ENCODE measurements at places on chromosomes 1 and 21.

DNA sequence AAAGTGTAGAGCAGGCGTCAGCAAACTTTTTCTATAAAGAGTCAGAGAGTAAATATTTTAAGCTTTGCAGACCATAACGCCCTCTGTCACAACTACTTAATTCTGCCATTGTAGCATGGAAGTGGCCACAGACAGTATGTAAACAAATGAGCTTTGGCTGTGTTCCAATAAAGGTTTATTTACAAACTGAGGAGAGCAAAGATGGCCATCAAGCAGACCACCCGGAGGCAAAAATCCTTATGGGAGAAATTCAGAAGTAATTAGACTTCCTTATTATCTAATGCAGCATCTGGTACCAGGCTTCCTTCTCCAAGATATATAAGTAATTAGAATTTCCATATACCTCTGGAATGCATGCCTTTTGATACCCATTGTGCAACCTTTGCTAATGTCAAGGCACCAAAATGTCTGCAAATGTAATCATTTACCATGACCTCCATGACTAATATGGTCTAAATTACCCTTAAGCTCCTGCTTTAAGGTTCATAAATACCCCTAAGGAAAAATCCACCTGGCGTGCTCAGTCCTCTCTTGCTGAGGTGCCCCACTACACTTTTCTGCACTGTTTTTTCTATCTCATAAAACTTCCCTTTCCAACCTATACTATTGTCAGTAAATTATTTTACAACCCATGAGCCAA lies 377.8 kb downstream of the MATN1 start:
- peaks cover 25% of the 10 kb centered on the region for H3K27me3 ChIP-seq
- H3K36me3 ChIP-seq, result no peaks in the 10 kb centered on the region
- H3K4me3 ChIP-seq, result no peak overlapping the region
- no peaks in the 10 kb centered on the region for H3K4me1 ChIP-seq
- DNase-seq, result no peak

DNA sequence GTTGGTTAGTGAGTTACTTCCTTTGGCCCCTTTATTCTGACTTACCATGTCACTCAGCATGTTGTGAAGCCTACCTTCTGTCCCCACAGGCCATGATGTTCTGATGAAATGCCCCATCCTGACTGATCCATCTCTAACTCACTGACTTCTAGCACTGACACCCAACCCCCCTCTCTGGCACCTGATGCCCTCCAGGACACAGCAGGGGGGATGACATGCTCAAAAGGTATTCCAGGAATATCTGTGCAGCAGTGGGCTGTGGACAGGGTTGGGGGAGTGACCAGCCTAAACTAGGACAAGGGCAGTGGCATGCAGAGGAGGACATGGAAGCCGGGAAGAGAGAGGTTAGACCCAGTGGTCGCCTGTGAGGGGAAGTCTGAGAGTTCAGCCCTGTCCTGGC lies 25.5 kb downstream of the SYT2 start:
- H3K36me3 ChIP-seq, result no peaks in the 10 kb centered on the region
- DNase-seq, result no peak
- H3K4me3 ChIP-seq, result no peak overlapping the region

GRCh38 chr1:18974606-18975005 lies 18.1 kb upstream of the IFFO2 start:
- H3K4me3 ChIP-seq, result no peak overlapping the region
- no peak overlapping the region for H3K27ac ChIP-seq
- DNase-seq, result no peak
- peaks cover 18% of the 10 kb centered on the region for H3K27me3 ChIP-seq
- H3K36me3 ChIP-seq, result no peaks in the 10 kb centered on the region

- H3K4me3 ChIP-seq, result no peak overlapping the region
- no peak overlapping the region for H3K27ac ChIP-seq
- H3K27me3 ChIP-seq, result no peaks in the 10 kb centered on the region
Observed at GRCh38 chr1:75174031-75174760, 40.0 kb downstream of the LHX8 start.

DNA sequence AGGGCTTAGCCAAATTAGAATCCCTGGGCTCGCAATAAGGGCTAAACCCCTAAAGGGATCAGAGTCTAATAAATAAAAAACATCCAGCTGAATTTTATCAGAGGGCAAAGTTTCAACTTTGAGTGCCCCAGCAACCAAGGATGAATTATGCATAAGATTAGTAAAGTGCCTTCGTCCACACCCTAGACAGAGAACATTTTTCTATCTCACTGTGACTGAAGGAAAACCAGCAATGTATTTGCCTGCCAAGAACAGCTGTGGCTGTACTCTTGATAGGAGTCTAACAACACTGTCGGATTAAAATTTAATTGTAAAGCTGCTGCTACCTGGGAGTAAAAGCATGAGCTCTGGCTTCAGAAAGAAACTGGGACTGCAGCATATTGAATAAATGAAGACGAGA lies 23.3 kb downstream of the WNT2B start:
- H3K36me3 ChIP-seq, result no peaks in the 10 kb centered on the region
- DNase-seq, result no peak
- H3K27ac ChIP-seq, result no peak overlapping the region

- no peak for DNase-seq
- H3K4me1 ChIP-seq, result peaks cover 12% of the 10 kb centered on the region
- H3K36me3 ChIP-seq, result peaks cover 50% of the 10 kb centered on the region
- no peak overlapping the region for H3K27ac ChIP-seq
- H3K27me3 ChIP-seq, result no peaks in the 10 kb centered on the region
Observed at GRCh38 chr1:198220428-198220827, 63.6 kb downstream of the NEK7 start.

DNA sequence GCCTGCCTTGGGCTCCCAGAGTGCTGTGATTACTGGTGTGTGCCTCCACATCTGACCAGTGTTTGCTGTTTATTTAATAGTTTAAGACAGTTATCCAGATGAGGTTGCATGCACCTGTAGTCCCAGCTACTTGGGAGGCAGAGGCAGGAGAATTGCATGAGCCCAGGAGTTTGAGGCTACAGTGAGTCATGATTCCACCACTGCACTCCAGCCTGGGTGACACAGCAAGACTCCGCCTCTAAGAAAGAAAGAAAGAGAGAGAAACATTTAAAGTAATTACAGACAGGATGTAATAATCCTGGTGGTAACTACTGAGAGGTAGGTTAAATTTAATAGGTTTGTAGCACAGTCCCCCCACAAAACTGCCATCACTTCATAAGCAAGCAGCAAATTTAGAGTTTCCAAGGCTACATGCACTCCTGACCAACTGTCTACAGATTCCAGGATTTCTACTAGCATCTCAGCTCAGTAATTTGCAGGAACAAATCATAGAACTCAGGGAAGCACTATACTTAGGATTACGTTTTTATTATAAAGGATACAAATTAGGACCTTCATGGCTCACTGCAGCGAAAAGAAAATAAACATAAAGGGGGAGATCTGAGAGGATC lies 89.6 kb downstream of the PKN2 start:
- no peaks in the 10 kb centered on the region for H3K27me3 ChIP-seq
- H3K4me1 ChIP-seq, result peaks cover 15% of the 10 kb centered on the region
- peak overlapping the region; percentile 62 for H3K27ac ChIP-seq
- H3K36me3 ChIP-seq, result peaks cover 69% of the 10 kb centered on the region
- H3K4me3 ChIP-seq, result no peak overlapping the region

DNA sequence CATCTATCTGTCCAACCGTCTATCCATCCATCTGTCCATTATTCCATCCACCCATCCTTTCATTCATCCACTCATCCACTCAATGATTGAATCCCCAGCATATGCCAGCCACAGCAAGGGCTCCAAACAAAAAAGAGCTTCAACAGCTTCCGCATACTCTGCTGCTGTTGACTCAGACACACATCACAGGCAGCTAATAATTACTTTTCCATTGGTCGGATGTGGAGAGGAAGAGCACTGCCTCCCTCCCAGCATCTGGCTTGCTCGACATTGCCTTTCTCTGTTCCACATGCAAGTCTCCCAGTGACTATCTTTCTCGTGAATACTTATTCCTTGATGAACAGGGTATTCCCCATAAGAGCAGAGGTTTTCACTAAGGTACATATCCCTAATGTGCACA lies 176.5 kb downstream of the HIVEP3 start:
- H3K4me3 ChIP-seq, result no peak overlapping the region
- no peak for DNase-seq
- H3K27ac ChIP-seq, result no peak overlapping the region
- H3K36me3 ChIP-seq, result no peaks in the 10 kb centered on the region
- H3K4me1 ChIP-seq, result peaks cover 49% of the 10 kb centered on the region
- no peaks in the 10 kb centered on the region for H3K27me3 ChIP-seq

GRCh38 chr1:22772014-22772413 lies 61.4 kb downstream of the EPHB2 start:
- H3K27ac ChIP-seq, result no peak overlapping the region
- no peak overlapping the region for H3K4me3 ChIP-seq
- no peaks in the 10 kb centered on the region for H3K4me1 ChIP-seq

GRCh38 chr1:35707601-35708440 lies 10.9 kb downstream of the C1orf216 start:
- no peak for DNase-seq
- no peak overlapping the region for H3K27ac ChIP-seq
- peak overlapping the region; percentile 40 for H3K4me3 ChIP-seq
- peaks cover 16% of the 10 kb centered on the region for H3K4me1 ChIP-seq
- H3K36me3 ChIP-seq, result no peaks in the 10 kb centered on the region
- peaks cover 47% of the 10 kb centered on the region for H3K27me3 ChIP-seq

DNA sequence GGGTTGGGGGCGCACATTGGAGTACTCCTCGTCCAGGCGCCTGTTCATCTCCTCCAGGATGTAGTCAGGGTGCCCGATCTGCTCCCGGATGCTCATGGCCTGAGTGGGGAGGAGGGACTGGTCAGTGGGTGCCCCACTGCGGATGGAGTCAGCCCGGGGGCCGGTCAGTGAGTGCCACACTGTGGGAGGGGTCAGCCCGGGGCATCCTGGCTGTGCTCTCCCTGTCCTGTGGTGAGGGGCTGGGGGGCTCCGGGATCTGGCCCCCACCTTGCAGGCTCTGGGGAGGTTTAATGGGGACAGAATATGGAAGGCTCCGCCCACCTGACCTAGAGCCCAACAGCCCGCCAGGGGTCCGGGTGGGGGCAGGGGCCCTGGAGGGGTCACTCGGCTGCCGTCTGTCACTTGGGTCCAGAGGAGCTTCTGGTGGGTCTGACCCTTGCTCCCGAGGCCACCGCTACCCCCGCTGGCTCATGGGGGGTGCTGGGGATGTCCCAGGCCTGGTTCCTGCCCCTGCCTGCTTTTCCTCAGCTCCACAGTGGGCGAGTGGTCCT lies 8.8 kb downstream of the PRXL2B start:
- no peak for DNase-seq
- no peak overlapping the region for H3K27ac ChIP-seq
- H3K4me1 ChIP-seq, result no peaks in the 10 kb centered on the region
- H3K27me3 ChIP-seq, result no peaks in the 10 kb centered on the region

GRCh38 chr1:112285316-112285715 lies 110.7 kb upstream of the CTTNBP2NL start:
- H3K27me3 ChIP-seq, result peaks cover 11% of the 10 kb centered on the region
- H3K27ac ChIP-seq, result no peak overlapping the region
- DNase-seq, result no peak
- no peak overlapping the region for H3K4me3 ChIP-seq
- no peaks in the 10 kb centered on the region for H3K36me3 ChIP-seq

GRCh38 chr1:172497230-172497629 lies 35.7 kb upstream of the SUCO start:
- peaks cover 7% of the 10 kb centered on the region for H3K27me3 ChIP-seq
- H3K4me1 ChIP-seq, result no peaks in the 10 kb centered on the region
- no peaks in the 10 kb centered on the region for H3K36me3 ChIP-seq

- no peak overlapping the region for H3K4me3 ChIP-seq
- no peaks in the 10 kb centered on the region for H3K36me3 ChIP-seq
Observed at GRCh38 chr21:33196941-33197374, 32.8 kb upstream of the IFNAR2 start.

DNA sequence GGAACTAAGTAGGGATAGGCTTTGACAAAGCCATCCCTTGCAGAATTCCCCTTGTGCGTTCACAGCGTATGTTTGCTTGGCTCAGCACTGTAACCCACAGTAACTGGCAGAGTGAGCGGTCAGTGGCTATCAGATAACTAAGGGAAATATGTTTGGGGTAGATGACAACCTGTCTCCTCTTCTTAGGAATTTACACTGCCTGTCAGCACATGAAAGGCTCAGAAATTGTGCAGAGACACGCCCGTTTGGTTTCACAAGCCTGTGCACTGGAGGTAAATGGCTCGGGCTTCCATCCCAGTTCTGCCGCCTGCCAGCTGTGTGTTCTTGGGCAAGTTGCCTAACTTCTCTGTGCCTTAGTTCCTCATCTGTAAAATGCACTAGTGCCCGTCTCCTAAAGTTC lies 101.2 kb downstream of the PRDM2 start:
- H3K36me3 ChIP-seq, result peaks cover under 1% of the 10 kb centered on the region
- H3K4me1 ChIP-seq, result peaks cover 10% of the 10 kb centered on the region
- DNase-seq, result no peak
- H3K4me3 ChIP-seq, result no peak overlapping the region
- no peak overlapping the region for H3K27ac ChIP-seq

DNA sequence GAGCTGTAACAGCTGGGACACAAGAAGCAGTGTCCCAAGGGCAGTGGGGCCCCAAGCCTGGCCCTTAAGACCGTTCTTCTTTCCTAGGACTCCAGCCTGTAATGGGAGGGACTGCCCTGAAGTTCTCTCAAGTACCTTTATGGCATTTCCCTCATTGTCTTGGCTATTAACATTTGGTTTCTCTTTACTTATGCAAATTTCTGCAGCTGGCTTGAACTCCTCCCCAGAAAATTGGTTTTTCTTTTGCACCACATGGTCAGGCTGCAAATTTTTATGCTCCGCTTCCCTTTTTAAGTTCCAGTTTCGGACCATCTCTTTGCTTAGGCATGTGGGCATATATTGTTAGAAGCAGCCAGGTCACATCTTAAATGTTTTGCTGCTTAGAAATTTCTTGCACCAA lies 3.1 kb upstream of the MROH9 start:
- no peaks in the 10 kb centered on the region for H3K36me3 ChIP-seq
- H3K27me3 ChIP-seq, result peaks cover 2% of the 10 kb centered on the region
- no peak overlapping the region for H3K4me3 ChIP-seq
- H3K27ac ChIP-seq, result no peak overlapping the region
- DNase-seq, result no peak
- no peaks in the 10 kb centered on the region for H3K4me1 ChIP-seq

DNA sequence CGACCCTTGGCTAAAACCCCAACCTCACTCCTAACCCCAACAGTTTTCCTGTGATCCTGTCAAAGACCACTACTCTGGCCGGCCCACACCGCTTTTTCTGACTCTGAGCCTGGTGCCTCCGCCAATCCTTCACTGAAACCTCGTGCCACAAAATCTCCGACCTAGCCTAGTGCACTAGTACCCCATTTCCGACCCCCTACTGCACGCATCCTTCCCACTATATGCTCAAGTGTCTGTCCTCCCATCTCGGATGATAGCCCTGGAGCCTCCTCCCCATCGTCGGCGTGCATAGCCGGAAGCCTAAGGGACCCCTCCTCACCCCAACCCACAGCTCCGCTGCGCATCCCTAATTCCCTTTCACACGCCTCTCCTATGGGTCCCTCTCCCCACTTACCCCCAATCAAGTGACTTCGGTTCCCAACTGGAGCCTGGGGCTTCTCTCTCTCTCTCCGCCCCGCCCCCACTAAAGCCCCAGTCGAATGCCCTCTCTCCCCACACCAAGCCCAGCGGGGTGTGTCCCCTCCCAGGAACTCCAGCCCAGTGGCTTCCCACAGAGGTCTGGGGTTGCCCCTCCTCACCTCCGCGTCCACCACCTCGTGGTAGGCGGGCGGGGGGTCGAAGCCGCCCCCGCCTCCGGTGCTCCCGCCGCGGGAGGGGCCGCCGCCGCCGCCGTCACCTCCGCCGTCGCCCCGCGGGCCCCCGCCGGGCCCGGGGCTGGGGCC lies 791 bp downstream of the USP24 start:
- H3K27ac ChIP-seq, result peak overlapping the region; percentile 78
- no peaks in the 10 kb centered on the region for H3K27me3 ChIP-seq
- H3K36me3 ChIP-seq, result peaks cover 2% of the 10 kb centered on the region
- peaks cover 61% of the 10 kb centered on the region for H3K4me1 ChIP-seq
- peak; percentile 57 for DNase-seq

GRCh38 chr1:58997060-58997411 lies 213.2 kb upstream of the JUN start:
- H3K4me1 ChIP-seq, result peaks cover 30% of the 10 kb centered on the region
- no peak for DNase-seq

All from activated CD8-positive, alpha-beta memory T cell treated with anti-CD3 and anti-CD28 coated beads, Interleukin-2, amount 10 ng/mL, durations not matched to agents 7 days and 5 days (primary cell).